CD4-positive, alpha-beta memory T cell (primary cell): ENCODE measurements at places on chromosomes 4 and X.

- DNase-seq = no peak
These were observed 93.6 kb downstream of the CORIN start for GRCh38 chr4:47744253-47744652.

DNA sequence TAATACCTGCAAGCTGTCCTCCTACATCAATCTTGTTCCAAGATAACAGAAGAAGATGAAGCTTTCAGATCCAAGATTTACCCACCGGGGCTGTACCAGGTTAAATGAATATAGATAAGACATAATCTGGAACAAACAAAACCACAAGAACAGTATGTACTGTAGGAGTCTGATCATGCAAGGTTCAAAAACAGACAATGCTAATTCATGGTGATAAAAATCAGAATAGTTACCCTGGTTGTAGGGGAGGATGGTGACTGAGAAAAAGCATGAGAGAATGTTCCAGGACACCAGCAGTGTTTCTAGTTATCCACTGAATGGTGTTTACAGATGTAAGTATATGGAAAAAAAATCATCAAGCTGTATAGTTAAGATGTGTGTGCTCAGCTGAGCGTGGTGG lies 211.6 kb upstream of the TBL1X start:
- DNase-seq = no peak

- no peak for DNase-seq
These were observed 25.5 kb downstream of the PALLD start for GRCh38 chr4:168522356-168522755.

GRCh38 chr4:97589481-97590196 lies 553.6 kb downstream of the STPG2 start:
- DNase-seq = no peak

GRCh38 chrX:103565197-103565596 lies 20.1 kb upstream of the TCEAL4 start:
- DNase-seq = no peak

DNA sequence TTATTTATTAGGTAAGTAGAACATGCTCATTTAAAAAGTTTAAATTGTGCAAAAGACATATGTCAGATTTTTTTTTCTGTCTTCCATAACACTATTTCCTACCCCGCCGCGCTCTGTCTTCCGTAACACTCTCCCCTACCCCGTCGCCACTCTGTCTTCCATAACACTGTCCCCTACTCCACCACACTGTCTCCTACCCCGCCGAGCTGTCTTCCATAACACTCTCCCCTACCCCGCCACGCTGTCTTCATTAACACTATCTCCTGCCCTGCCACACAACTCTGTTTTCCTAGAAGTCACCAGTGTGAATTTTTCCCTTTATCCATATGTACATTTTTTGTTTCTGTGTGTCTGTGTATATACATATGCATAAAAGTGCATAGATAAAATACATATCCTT lies 4.4 kb downstream of the MSMO1 start:
- DNase-seq = no peak

DNA sequence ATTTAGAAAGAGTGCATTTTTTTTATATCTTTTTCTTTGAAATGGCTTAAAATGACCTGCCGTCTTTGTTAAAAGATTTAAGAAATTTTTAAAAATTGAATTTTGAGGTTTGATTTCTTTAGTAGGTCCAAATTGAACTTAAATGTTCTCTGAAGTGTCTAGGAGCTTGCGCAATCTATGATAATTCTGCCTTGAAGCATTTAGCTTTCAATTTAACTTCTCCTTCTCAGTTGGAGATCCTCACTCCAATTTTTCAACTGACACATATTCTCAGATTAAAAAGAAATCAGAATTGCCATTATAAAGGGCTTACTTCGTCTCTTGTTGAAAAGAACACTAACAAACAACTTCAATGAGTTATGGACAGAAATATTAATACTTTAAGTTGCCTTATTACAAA lies 273.5 kb downstream of the TMA16 start:
- DNase-seq = no peak

DNA sequence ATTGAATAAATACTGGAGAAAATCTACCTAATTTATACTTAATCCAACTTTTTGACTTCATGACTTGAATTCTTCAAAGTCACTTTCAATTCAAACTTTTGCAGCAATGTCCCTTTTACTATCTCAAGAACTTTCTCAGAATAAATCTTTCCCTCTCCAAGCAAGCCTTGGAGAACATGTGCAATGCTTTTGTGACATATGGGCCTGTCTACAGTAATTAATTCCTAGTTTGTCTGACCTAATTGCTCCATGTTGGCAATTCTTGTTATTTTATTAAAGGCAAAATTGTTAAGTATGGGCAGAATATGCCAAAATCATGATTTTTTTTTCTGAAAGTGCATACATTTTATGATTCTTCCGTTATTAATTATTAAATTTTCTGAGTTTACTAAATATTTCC lies 1115.3 kb downstream of the PDHA2 start:
- no peak for DNase-seq

DNA sequence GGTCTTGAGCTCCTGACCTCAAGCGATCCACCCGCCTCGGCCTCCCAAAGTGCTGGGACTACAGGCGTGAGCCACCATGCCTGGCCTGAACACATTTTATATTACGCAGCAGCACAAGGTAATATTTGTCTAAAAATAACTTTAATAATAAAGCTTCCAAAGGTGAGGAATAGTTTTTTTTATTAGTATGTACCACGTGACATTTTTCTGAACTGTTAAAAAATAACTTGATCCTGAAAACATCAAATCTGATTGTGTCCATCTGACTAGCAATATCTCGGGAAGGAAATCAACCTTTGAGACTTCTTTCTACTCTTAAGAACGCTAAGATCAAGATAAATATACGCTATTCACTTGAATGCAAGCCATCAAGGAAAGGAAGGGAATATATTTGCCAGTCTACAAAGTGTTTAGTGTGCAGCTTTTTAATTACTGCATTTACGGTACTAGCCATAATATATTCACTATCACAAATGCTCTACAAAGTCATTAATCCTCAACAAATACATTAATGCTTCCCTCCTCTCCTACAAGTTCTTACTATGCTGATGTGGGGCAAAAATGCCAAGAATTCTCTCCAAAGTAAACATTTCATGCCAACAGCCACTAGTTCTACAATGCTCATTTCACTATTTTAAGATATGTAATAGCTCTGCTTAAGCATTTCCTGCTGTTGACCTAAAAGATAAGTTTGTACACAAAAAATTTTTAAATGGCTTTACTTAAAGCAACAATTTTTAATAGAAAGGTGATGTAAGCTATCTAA lies 143.6 kb downstream of the APBB2 start:
- DNase-seq = no peak

DNA sequence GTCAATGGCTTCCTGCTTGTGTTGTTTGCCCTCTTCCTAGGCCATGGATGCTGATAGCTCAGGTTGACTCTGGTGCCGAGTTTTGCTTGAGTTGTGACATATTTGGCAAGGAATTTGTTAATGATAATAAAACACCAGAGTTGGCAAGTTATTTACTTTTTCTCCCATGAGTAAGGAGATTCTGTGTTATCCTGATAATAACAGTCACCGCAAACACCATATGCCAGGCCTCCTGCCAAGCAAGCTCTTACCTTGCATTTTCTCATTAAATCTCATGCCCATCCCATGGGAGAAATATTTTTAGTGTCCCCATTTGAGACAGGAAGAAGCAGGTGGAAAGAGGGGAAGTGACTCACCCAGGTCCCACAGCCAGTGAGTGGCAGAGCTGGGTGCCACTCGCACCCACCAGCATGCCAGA lies 67.4 kb upstream of the CLCN4 start:
- DNase-seq = no peak

- DNase-seq = no peak
These were observed 130.8 kb downstream of the TLL1 start for GRCh38 chr4:166003811-166004210.

GRCh38 chr4:80184825-80185756 lies 12.2 kb upstream of the PRDM8 start:
- no peak for DNase-seq

DNA sequence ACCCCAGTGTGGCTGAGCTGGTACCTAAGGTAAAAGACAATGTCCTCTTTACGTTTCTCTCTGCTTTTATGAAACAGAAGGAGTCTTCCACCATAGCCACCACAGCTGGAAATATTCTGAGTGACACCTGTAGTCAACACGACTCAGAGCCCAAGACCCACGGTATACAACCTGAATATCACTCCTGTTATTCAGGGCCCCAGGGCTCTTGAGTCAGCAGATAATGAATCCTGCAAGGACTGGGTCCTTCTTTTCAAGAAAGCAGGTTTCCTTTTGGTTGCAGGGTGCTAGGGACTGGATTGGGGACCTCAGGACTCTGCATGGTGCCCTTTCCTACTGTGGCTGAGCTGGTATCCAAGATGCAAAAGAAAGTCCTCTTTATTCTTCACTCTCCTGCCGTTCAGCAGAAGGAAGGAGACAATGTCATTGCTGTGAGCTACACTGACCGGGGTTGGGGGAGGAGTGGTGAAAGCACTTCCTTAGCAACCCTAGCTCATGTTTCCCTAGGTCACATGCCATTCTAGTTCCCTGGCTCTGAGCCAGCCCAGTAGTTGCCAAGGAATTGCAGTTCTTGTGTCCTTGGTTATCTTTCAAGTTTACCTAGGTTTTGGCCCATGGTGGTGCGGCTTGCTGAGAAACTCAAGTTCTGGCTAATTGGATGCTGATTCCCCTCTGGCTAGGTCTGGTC lies 23.7 kb upstream of the UNC5C start:
- no peak for DNase-seq

DNA sequence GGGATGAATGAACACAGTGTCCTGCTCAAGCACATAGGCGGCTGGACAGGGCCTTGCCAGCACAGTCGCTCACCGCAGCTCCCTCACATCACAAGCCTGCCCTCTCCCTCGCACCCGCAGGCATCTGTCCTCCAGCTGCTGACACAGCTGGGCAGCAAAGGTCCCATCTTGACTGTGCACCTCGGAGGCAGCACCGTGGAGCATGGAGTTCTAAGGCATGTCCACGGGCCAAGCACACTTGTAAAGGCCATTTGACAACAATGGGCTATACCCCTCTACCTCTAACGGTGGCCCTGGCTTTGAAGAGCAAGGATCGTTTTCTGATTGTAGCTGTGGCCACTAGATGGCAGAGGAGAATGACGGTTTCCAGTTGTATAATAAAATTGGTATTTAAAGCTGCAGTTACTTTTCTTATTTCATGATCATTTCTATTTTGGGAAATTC lies 53.8 kb downstream of the APLN start:
- peak; percentile 9 for DNase-seq

GRCh38 chr4:3401436-3402171 lies 40.2 kb upstream of the HGFAC start:
- no peak for DNase-seq

DNA sequence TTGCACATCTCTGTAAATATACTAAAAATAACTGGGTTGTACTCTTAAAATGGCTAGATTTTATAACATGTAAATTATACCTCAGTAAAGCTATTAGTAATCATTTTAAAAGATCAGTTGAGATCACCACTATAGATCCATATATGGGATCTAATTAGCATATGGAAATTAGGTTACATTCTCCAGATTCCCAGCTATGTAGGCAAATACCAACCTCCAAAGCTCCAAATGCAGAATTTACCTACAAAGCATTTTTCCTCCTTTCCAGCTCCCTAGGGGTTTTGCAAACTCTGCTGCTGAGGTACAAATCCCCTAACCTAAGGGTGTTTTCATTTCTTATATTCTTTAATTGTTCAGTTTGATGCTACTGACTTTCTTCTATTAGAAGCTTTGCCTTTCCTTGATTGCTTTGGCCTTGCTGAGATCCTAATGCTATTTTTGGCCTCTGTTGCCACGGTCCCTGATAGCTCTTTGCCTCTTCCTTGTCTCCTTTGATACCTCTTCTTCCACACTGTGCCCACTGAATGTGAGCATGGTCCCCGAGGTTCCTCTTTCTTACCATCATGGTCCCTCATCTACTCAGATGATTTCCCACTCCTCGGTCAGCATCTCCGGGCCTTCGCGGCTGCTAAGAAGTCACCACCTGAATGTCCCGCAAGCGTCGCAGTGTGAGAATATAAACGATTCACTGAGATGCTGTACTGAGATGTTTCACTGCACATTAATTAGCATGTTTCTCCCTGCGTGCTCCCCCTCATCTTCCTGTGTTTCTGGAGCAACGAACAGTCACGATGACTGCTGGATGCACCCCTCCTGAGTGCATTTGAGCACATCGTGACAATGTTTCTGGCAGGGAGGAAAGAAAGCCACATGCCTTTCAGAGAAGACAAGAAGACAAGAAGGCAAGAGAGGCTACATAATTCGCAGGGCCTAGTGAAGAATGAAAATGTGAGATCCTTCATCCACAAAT lies 23.8 kb downstream of the ENPP6 start:
- DNase-seq = no peak

DNA sequence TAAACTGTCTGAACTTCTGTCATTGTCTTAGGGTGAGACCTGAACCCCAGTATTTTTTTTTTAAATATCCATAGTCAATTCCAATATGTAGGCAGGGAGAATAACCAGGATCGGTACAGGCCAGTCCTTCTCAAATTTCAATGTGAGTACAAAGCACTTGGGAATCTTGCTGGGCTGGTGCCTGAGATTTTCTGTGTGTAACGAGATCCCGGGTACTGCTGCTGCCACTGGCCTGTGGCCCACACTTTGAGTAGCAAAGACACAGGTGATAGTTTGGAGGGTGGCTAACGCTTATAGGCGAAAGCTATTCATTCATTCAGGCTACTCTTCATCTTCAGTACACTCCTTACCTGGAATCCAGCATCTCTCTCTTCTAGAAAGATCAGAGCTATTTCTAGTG lies 923.6 kb upstream of the TENM3 start:
- no peak for DNase-seq

DNA sequence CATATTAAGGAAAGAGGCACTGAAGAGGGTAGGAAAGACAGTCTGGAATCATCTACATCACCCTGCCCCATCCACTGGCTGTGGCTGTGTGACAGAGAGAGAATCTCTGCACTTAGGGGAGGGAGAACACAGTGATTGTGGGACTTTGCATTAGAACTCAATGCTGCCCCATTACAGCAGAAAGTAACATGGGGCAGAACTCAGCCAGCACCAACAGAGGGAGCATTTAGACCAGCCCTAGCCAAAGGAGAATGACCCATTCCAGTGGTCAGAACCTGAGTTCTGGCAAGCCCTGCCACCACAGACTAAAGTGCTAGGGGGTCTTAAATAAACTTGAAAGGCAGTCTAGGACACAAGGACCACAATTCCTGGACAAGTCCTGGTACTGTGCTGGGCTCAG lies 37.9 kb downstream of the ZNF330 start:
- no peak for DNase-seq

- no peak for DNase-seq
These were observed 904 bp upstream of the WDR1 start for GRCh38 chr4:10117359-10118047.

- no peak for DNase-seq
These were observed 74.0 kb upstream of the BCOR start for GRCh38 chrX:40171513-40172400.
